ENCODE measurements at places on chromosomes 5 and 9.
A peak's percentile ranks its signal among the peaks of the same experiment; 100 is the strongest.

DNA sequence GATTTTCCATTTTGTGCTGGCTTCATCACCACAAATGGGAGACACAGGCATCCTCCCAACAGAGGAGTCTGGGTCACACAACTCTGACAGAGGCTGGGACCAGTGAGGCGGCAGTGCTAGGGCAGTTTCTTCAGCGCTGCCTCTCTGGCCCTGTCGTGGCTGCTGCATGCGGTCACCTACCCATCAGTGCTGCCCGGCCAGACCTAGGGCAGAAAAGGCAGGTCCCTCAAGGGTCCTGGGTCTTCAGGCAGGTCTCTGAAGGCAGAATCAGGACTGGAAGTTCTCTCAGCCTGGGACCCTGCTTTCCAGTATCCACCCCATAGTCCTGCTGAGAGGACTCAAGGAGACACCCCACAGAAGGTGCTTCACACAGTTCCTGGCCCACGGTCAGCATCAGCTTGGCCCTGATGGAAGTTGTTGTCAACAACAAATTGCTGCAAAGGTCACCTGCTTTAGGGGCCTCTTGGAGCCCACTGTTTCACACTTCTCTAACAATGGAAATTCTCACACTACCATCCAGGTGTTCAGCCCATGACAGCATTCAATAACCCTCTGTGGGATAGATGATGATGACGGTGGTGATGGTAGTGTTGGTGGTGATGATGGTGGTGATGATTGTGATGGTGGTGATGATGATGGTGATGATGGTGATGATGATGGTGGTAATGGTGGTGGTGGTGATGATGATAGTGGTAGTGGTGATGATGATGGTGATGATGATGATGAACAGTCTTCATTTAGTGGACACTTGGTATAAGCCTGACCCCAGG, 146.4 kb upstream of the PPP1R26 start:
- no peak for DNase-seq

DNA sequence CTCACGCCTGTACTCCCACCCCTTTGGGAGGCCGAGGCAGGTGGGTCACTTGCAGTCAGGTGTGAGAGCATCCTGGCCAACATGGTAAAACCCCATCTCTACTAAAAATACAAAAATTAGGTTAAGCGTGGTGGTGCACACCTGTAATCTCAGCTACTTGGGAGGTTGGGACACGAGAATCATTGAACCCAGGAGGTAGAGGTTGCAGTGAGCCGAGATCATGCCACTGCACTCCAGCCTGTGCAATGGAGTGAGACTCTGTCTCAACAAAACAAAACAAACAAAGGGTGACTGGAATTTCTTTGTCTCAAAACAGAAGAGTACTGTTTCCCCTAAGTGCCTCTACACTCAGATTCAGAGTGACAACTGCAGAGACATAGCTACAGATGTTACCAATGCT, 116.1 kb downstream of the AP3B1 start:
- DNase-seq, result no peak

GRCh38 chr5:84634256-84634655, 249.6 kb upstream of the EDIL3 start:
- no peak for DNase-seq

DNA sequence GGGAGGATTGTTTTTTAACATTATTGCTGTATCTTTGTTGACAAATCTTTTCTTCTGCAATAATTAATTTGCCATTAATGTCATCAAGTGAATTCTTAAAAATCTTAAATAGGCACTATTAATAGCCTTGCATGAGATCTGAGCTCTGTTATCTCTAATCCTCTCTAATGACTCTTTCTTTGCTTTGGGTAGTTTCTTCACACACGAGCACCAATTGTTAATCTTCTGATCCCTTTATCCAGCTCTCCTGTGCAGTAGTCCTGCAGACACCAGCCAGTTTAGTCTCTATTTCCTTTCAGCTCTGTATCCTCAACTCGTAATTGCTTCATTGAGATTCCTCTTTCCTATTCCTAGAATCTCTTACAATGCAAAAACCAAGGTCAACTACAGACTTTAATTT, 8.1 kb downstream of the SPINK14 start:
- no peak for DNase-seq

GRCh38 chr5:73940026-73940425, 314.0 kb downstream of the ARHGEF28 start:
- no peak for DNase-seq

DNA sequence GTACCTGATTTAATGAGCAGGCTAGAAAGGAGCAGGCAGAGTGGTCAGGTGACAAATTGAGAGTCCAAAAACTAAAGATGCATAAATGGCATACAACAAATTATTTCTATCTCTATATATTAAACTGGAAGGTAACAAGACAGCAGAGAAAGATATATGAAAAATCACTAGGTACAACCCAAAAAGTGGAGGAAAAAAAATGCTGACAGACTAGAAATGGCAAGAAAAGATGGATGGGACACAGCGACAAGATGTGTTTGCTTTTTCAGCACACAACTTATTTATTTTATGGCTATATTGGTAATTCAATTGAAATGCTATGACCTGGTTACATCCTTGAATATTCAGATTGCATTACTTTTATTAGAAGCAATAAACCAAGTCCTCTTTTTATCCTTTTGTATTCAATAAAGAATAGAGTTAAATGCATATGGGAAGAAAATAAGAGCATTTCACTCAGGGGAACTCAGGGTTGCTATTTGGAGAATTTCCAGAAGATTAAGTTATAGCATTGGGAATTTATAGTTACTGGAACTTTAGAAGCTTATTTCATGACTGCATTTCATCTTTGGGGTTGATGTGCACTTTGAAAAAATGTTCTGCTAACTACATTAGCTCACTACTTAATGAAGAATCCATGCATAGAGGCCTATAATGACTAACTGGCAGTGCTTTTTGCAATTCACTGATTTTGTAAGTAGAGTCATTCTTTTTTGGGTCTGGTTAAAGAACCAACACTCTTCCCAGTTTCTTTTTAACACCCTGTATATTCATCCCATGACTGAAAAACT, 566.6 kb upstream of the TUSC1 start:
- no peak for DNase-seq

GRCh38 chr5:124436294-124436693, 310.1 kb downstream of the ZNF608 start:
- no peak for DNase-seq

- peak; percentile 29 for DNase-seq
Measured at GRCh38 chr9:93268551-93269314, 84.8 kb downstream of the WNK2 start.

DNA sequence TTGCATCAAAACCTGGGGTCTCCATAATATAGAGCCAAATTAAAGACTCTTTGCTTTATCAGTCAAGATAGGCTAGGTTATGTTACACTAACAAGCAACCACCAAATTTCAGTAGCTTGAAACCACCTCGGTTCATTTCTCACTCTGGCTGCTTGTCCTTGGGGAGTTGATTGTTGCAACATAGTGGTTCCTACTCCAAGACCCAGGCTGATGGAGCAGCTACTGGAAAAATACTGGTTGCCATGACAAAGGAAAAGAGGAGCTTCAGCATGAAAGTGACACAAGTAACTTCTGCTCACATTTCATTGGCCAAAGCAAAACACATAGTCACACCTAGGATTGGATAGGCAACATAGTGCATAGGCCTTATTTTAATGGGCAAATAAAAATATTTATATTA, 18.5 kb upstream of the RCL1 start:
- no peak for DNase-seq

DNA sequence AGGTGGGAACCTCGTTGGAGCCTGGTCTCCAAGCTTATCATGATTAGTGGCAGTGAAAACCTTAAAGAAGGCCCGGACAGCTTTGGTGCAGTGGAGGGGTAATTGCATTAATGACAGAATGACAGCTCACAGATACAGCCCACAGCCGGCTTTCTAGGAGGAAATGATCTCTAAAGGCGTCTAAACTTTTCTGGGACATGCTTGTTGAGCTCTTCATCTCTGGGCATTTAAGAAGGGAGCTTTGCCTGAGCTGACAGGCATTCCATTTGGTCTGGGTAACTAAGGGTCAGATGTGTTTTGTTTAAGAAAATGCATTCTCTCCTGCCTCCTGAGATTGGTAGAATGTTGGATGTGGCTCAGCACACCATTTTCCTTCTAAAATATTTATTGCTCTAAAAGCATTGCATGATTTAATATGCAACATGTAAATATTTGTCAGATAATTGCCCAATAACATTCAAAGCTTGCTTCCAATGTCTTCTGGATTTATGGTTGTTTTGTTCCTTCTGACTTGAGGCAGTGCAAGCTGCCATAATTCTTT, 4.0 kb downstream of the ANKRD33B start:
- no peak for DNase-seq

GRCh38 chr9:1096155-1096964, 46.2 kb downstream of the DMRT2 start:
- no peak for DNase-seq

- DNase-seq, result no peak
Measured at GRCh38 chr5:128132499-128132898, 48.9 kb downstream of the SLC12A2 start.

GRCh38 chr5:153400931-153401330, 89.5 kb upstream of the GRIA1 start:
- DNase-seq, result no peak

DNA sequence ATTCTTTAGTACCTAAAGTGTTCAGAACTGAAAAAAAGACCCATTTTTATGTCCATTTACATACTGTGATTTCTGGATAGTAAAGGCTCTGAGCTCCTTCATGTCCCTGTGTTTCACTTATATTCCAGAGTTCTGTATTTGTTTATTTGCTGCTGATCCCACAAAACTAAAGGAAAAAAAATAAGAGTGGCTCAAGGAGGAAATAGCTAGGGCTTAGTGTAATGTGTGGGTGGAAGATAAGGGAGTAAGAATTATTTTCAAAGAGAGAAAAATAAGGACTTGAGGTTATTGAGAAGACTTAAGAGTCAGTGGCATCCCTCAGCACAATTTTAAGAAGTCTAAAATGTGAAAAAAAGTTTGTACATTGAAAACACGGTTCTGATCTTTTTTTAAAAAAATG, 46.0 kb downstream of the ENTREP1 start:
- DNase-seq, result no peak

DNA sequence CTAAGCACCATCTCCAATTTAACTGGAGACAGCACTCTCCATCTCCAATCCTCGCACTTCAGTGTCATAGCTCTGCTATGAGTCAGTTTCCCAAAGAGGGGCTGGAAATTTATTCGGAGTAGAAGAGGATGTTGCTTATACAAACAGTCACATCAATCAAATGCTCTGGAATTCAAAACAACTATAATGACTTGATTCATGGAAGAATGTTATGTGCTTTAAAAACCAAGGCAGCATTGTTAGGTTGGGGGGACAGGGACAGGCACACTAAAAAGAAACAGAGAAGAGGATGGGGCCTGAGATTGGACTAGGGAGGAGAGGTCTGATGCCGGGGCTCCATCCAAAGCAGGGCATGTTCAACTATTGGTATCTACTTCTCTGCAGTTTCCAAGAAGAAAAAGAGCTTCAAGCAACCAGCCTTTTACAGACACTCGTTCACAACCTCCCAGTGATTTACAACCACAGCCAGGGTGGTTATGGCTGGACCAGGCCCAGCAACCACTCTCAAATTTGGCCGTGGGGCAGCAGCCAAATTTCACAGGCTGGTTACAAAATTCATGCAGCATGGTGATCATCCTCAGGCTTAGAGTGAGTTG, 117.5 kb upstream of the ZNF366 start:
- DNase-seq, result no peak

GRCh38 chr5:31380049-31380448, 151.8 kb downstream of the DROSHA start:
- DNase-seq, result no peak

DNA sequence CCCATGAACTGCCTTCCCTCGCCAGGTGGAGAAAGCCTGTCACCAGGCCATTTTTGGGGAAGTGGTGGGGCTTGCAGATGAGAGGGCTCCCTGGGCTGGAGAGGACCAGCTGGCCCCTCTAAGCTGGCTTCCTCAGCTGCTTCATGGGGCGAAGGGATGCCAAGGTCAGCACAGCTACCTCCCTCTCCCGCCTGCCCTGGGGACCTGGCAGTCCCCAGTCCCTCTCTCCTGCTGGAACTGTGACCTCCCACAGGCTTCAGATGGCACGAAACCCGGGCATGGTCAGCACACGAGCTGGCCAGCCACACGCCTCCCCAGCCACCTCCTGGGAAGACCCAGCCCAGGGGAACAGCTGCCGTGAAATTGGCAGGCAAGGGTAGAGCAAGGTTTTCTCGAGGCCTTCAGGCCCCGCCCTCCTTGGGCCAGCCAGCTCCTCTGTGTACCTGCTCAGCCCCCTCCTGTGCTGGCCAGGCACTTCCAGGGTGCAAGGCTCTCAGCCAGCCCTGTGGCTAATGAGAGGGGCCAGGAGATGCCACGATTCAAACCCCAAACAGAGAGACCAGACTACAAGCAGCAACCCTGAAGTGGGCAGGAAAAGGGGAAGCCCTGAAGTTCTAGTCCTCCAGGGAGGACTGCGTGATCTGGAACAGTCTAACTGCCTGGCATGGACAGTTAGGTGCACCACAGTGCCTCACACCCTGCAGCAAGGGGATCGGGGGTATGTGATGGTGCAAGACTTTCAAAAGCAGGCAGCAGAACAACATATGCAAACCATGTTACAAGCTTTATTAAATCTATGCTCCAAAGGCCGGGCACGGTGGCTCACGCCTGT, 12.9 kb downstream of the PLPP7 start:
- no peak for DNase-seq

DNA sequence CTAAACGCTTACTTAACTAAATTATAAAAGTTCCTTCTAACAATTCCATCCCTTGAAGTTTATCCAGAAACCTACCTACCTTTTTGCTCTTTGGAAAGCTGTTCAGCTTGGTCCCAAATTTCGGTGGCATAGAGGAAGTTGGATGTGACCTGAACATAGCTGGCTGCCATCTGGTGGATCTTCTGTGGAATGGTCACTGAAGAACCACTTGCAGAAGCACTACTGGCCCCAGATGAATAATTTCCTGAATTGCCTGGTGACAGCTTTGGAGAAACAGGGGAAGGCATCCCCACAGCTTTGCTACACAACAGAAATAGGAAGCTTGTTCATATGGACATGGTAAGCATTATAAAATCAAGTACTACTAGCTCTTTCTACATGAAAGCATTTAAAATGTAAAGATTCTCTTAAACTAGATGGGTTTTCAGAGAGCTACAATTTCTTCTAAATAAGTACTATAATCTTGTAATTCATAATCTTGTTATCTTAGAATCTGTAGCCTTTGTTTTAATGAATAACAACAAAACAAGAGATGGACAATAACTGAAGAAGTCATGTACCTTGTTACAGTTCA, 9.9 kb downstream of the LEAP2 start:
- peak; percentile 16 for DNase-seq
